Activated naive CD4-positive, alpha-beta T cell (primary cell): ENCODE measurements at places on chromosomes 6 and 20.

- DNase-seq, result no peak
These were observed 66.0 kb downstream of the PLAGL1 start for GRCh38 chr6:143941852-143942627.

DNA sequence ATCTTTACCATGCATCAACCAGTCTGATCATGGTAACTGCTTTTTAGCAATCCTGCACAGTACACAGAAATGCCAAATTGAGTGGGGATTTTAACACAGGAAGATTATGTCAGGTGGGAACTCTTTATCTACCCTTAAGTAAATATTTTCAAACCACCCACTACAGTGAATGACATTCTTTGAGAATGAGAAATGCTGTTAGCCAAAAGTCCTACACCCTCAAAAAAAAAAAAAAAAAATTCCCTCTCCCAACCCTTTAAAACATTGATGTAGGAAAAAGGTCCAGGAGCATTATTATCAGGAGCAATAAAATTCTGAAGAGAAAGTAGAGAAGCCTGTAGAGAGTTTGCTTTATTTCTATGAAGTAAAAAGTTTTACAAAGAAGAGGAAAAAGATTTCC is 307.2 kb upstream of the THEMIS start:
- DNase-seq, result no peak

DNA sequence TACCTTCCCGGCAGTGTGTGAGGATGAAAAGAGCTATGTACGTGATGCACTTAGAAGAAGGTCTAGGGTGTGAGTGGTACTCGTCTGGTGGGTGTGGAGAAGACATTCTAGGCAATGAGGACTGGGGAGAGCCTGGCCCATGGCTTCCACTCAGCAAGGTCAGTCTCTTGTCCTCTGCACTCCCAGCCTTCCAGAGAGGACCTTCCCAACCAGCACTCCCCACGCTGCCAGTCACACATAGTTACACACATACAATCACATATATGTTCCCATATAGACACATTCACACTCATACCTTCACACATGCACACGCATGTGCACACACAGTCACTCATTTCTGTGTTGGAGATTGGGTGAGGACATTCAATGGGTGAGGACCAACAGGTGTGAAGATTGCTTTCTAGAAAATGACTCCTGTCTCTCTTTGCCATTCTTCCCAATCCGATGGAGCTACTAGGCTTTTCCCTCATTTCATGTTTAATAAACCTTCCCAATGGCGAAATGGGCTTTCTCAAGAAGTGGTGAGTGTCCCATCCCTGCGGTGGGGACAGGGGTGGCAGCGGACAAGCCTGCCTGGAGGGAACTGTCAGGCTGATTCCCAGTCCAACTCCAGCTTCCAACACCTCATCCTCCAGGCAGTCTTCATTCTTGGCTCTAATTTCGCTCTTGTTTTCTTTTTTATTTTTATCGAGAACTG is 30.4 kb downstream of the SRSF3 start:
- DNase-seq, result no peak

GRCh38 chr20:10642856-10643559 is 30.8 kb downstream of the JAG1 start:
- DNase-seq, result no peak

DNA sequence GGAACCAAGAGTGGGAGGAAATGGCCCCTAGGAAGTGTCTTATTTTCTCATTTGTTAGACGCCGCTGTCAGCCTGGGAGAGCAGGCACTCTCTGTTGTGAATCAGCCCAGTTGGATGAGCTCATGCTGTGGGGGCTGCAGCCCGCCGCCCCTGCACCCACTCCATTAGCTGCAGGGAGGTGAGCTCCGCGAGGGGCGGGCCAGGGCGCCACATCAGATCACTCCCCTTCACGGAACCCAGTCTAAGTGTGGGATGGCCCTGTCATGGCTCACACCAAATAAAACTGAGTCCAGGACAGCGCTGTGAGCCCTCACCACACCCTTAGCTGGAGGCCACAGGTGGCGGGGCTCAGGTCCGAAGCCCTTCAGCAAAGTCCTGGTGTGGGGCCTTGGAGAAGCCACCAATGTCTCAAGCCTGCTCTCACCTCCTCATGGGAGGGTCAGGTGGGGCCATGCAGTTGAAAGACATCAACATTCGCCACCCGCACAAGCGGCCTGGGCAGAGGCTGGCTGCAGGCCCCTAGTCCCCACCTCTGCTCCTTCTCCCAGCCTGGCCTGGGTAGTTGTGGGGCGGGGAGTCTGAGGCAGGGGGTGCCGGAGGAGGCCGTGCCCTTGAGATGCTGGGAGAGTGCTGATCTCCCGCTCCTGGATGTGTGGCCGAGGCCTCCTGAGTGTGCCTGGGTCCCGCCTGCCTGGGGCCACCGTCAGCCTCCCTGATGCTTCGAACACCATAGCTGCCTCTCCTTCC is 66.2 kb upstream of the SLCO4A1 start:
- no peak for DNase-seq

DNA sequence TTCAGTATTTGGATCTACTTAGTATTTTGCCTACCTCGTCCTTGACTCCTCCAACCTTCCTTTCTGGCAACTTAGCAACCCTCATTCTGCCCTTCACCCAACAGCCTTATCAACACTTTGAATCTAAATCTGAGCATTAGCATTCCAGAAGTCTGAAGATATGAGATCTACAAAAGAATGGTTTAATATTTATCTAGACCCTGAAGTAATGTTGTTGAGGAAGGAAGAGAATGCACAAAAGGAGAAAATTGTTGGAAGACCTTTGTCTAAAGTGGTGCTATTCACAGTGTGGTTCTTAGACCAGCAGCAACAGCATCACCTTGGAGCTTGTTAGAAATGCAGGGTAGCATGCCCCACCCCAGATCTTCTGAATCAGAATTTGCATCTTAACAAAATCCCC is 198.2 kb upstream of the PLCB4 start:
- no peak for DNase-seq
